Kidney epithelial cell (primary cell): ENCODE measurements at places on chromosomes 12 and 14.

GRCh38 chr14:84029246-84029645 is 1500.7 kb upstream of the FLRT2 start:
- DNase-seq: no peak

GRCh38 chr12:59329462-59329861 is 266.4 kb upstream of the SLC16A7 start:
- DNase-seq: no peak

DNA sequence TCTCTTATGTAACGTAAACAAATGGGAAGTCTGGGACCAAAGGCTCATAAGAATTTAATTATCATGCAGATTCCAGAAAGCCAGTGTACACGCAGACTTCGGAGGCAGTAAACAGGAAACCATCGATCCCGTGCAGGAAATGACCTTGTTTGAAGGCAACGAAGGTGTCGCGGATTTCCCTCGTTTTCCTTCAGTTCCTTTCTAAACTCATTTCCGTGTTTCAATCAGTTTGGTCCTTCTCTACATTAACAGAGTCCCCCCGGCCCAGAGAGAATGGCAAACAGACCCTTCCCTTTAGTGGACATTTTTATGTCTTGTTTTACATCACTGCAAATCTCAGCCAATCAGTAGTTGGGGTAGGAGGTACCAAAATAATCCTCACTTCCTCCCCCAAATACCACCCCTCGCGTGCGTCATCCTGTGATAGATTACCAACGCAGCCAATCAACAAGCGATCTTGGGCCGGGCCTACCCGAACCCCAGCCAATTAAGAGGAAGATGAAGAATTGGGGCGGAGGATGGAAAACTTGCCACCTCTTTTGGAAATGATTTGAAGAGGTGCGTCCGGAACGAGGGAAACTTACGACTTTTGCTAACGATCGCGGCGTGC is 6.1 kb upstream of the FOXJ2 start:
- DNase-seq: peak; percentile 92

- no peak for DNase-seq
These were observed 13.0 kb upstream of the NELL2 start for GRCh38 chr12:44889162-44889561.

GRCh38 chr12:98656289-98657101 is 11.4 kb downstream of the APAF1 start:
- no peak for DNase-seq

DNA sequence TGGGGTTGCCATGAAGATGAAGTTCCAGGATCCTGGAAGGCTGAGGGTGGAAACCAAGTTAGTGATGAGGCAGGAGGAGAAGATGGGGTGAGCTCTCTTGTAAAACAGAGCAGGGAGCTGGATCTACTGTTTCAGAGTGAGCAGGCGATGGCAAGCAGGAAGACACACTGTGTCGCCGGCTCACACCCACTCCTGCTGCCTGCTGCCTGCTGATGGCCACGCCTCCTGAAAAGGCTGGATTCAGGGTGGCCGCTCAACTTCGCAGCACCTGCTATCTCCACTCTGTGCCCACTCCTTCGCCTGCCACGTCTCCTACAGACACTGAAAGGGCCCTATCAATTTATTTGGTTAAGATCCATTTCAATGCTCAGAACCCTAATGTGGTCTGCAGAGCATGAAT is 96.1 kb downstream of the RBM19 start:
- DNase-seq: no peak

DNA sequence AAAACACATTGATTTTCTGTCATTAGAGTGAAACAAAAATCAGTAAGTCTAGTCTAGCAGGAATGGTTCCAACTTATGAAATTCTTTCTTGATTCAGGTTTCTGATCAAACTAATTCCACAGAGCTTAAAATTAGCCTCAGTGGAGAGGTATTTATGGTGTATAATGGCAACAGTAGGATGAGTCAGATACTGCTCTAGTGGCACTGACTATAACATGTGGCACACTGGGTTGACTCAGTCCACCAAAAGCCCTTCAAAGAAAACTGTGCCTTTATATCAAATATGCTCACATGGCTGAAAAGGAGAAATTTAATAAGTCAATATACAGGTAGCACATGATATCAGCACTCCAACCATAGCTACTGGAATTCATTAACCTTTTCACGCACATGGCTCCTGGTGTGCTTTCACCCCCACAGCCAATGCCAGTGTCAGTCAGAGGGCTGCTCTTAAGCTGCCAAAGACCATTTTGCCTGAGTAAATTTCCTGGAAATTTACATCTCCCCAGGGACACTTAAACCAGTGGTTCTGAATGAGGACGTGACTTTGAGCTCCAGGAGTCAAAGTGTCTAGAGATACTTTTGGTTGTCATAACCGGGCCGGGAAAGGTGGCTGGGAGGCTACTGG is 21.7 kb upstream of the CATSPERB start:
- DNase-seq: no peak

- DNase-seq: no peak
These were observed 67.9 kb upstream of the ATF1 start for GRCh38 chr12:50695961-50696360.

GRCh38 chr14:77985211-77985615 is 185.0 kb upstream of the NRXN3 start:
- no peak for DNase-seq

- no peak for DNase-seq
These were observed 86.9 kb downstream of the EPS8 start for GRCh38 chr12:15702276-15702675.

DNA sequence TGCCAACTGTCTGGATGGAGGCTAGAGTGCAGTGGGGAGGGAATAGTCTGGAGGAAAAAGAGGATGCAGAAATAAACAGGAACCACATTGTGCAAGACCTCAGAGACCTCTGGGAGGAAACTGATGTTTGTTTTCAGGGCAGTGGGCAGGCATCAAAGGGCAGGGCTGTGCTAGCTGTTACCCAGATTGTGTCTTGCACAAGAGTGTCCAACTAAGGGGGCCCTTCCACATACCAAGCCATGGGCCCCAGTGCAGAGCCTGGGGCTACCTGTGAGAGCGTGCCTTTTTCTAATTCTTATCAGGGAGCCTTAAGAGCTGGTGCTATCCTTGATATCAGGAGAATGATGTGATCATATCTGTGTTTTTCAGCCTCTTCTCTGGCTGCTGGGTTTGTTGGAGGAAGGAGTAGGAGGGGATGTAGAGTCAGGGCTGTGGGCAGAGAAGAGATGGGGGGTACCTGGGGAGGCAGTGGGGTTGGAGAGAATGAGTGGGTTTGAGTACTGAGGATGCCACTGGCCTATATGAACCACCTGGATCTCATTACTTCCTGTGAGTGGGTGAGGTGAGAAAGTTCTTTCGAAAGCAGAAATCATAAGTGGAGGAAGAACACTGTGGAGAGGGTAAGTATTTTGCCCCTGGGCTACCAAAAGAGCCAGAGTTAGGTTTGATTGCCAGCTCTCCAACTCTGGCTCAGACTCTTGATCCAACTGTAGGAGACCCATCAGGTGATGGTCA is 259.2 kb upstream of the CRY1 start:
- DNase-seq: no peak

GRCh38 chr14:76715101-76715500 is 46.2 kb upstream of the VASH1 start:
- DNase-seq: no peak

DNA sequence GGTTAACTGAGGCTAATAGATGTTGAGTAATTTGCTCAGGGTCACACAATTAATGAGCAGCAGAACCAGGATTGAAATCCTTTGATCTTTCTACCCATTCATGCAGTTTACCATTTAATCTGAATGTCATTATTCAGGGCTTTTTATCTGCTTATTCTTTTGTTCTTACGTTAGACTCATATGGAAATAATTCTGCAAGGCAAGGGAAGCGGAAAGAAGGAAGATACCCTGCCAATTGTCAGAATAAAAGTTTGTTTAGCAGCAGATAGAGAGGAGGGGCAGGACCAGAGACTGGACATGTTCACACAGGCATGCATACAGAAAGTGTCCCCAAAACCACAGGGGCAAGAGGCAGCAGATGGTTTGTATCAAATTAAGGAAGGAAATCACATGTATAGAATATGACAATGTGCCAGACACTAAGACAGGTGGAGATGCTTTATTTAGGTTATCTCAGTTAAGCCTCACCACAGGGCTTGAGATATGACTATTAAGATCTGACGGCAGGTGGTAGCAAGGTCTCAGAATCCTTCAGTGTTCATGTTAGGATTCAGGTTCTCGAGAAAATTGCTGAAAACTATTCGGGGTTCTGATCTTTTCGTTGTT is 29.8 kb downstream of the BRMS1L start:
- DNase-seq: no peak

DNA sequence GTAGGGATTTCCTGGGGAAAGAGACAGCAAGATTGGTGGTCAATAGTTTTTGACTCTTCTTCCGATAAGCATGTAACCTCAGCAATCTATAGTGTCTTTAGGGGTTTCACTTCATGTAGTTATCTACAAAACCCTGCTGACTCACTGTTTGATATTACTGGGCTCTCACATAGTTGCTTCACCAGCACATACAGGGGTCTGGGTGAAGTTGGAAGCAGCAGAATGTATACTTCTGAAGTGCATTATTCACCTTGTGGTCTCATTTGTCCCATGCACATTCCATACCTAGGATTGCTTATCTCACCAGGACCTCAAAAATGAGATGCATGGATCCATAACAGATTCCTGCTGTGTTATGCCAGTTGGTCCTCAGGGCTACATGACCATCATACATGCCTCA is 280.0 kb downstream of the LRIG3 start:
- no peak for DNase-seq

- DNase-seq: no peak
These were observed 58.9 kb upstream of the HMGA2 start for GRCh38 chr12:65765436-65765813.

- no peak for DNase-seq
These were observed 12.2 kb upstream of the CATSPERB start for GRCh38 chr14:91744068-91744480.

- DNase-seq: peak; percentile 37
These were observed 69.2 kb upstream of the ARID2 start for GRCh38 chr12:45660330-45660729.

- no peak for DNase-seq
These were observed 49.3 kb downstream of the EEA1 start for GRCh38 chr12:92879698-92880322.

DNA sequence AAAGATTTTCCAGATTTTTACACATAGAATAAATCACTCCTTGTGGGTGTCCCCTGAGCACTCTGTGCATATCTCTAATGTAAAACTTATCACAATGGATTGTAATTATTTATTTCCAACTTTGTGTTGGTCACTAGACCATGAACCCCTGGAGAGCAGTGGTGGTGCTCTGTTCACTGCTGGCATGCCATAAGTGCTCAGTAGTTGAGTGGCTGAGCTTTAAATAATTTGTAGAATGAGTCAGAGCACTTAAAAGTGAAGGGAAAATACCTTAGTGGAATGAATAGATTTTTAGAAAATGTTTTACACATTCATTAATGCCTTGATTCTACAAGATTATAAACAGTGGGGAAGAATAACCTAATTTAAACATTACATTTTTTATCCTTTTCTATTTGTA is 6.3 kb downstream of the MGAT4C start:
- DNase-seq: peak; percentile 58

GRCh38 chr14:99207456-99207855 is 64.5 kb downstream of the BCL11B start:
- no peak for DNase-seq

- no peak for DNase-seq
These were observed 75.2 kb downstream of the PITPNM2 start for GRCh38 chr12:123075646-123076171.

GRCh38 chr12:77047341-77048109 is 17.8 kb downstream of the E2F7 start:
- DNase-seq: no peak

DNA sequence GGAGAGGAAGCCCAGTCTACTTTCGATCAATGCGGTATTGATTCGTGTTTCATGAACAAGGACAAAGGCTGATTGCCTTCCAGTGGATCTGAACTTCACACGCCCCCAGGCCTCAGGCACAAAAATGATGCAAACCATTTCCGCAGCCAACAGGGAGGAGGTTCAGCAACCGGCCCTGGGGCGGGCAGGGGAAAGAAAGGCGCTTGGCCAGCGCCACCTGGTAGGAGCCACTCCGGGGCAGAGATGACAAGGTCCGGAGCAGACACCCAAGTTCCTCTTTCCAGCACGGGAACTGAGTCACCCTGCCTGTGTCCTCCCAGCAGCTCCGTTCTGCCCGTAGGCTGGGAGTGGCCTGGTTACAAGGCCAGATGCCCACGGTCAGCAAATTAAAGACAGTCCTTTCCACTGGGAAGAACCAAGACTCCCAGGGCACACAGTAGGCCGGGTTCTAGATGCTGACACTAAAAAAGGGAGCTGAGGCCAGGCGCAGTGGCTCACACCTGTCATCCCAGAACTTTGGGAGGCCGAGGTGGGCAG is 136.3 kb downstream of the SCARB1 start:
- no peak for DNase-seq

DNA sequence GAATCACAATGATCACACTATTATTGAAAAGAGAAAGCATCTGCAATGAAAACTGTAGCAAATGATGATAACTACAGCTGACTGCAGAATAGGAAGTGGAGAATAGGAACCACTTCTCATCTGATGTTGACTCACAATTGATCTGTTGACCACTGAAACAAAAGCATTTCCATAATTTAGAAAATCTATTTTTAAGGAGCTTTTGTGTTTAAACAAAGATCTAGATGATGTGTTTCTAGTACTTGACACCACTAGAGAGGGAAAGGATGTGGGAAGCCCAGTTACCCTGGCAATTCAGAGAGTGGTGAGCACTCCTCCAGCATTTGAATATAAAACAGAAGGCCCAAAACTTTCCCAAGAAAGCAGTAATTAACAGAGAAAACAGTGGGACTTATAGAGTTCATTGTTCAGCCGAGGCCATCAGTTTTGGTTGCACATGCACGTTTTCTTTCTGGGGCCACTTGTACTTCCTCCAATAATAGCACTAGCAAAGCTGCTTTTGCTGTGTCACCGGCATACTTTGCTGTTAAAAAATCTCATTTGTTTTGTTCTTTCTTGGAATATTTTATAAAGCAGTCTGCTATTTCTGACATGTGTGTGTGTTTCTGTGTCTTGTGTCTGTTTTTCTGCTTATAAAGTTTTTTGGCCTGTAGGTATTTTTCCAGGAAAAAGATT is 76.1 kb upstream of the HECTD1 start:
- no peak for DNase-seq

- no peak for DNase-seq
These were observed 86.9 kb downstream of the STAB2 start for GRCh38 chr12:103673891-103674375.

GRCh38 chr12:74382983-74383382 is 154.7 kb upstream of the ATXN7L3B start:
- DNase-seq: no peak

- peak; percentile 21 for DNase-seq
These were observed 111.1 kb upstream of the SCAF11 start for GRCh38 chr12:46101485-46101869.

GRCh38 chr14:35158951-35159653 is 36.8 kb downstream of the PRORP start:
- peak; percentile 57 for DNase-seq
